Omental fat pad (tissue), 4 donors: ENCODE measurements at places on chromosomes 13 and 19.

GRCh38 chr13:77599351-77599750 is 63.8 kb downstream of the SCEL start:
- no peak for DNase-seq

DNA sequence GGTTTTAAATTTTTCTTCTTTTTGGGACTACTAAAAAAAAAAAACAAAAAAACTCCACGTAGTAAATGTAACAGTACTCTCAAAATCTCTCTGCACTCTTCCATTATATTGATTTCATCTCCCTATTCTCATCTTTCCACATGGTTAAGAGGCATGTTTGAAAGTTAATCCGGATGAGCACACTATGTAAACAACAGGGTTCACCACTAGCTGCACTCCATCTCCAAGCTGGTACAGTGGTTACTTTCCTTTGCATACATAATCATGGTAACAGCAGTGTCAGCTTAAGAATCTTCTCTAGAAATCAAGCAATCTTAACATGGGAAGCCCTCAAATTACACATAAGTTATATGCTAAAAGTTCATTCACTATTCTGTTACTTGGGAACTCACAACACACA is 92.6 kb downstream of the MIPEP start:
- no peak for DNase-seq

- DNase-seq: no peak
These were observed 792.0 kb downstream of the UQCRFS1 start for GRCh38 chr19:28420811-28421550.

DNA sequence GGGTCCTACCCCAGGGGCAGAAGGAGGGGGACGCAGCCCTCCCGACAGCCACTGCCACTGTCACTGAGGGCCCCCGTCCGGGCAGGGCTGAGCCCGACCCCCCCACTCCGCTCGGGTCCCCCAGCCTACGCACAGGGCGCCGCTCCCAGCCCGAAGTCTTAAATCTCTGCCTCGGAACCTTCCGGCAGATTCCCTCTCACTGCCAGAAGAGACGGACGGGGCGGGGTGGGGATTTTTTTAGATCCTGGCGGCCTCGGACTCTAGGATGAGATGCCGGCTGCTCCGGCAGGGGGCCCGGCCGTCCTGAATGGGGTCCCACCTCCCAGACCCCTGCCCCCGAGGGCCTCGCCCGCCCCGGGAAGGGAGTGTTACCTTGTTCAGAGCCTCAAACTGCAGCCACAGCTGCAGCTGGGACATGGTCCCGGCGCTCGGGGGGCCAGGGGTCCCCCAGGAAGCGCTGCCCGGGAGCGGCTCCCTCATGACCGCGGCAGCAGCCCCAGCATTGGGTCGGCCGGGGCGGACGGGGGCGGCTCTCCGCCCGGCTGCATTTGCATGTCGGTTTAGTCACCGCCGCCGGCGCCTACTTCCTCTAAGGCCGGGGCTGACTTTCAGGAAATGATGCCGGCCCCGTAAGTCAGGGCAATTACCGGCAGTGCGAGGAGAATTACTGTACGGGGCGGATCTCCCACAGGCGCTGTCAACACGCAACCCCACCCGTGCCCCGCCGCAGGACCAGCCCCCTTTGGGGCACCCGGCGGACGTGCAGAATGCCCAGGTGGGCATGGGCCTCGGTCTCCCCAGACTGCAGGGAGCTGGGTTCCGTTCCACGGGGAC is 28.1 kb downstream of the GPX4 start:
- DNase-seq: peak; percentile 85

DNA sequence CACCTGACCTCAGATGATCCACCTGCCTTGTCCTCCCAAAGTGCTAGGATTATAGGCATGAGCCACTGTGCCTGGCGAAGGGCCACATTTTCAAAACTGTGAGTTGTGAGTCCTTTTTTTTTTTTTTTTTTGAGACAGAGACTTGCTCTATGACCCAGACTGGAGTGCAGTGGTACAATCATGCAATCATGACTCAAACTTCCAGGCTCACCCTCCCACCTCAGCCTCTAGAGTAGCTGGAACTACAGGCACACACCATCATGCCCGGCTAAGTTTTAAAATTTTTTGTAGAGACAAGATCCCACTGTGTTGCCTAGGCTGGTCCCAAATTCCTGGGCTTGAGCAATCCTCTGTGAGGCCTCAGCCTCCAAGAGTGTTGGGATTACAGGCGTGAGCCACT is 3.8 kb upstream of the MYPOP start:
- DNase-seq: no peak

- DNase-seq: no peak
These were observed 195.2 kb downstream of the TSHZ3 start for GRCh38 chr19:31154021-31154420.

GRCh38 chr13:110261166-110262081 is 45.5 kb downstream of the COL4A1 start:
- DNase-seq: no peak

GRCh38 chr19:53871454-53871853 is 3.8 kb downstream of the MYADM start:
- no peak for DNase-seq

GRCh38 chr13:31790992-31791391 is 51.7 kb downstream of the RXFP2 start:
- DNase-seq: no peak

DNA sequence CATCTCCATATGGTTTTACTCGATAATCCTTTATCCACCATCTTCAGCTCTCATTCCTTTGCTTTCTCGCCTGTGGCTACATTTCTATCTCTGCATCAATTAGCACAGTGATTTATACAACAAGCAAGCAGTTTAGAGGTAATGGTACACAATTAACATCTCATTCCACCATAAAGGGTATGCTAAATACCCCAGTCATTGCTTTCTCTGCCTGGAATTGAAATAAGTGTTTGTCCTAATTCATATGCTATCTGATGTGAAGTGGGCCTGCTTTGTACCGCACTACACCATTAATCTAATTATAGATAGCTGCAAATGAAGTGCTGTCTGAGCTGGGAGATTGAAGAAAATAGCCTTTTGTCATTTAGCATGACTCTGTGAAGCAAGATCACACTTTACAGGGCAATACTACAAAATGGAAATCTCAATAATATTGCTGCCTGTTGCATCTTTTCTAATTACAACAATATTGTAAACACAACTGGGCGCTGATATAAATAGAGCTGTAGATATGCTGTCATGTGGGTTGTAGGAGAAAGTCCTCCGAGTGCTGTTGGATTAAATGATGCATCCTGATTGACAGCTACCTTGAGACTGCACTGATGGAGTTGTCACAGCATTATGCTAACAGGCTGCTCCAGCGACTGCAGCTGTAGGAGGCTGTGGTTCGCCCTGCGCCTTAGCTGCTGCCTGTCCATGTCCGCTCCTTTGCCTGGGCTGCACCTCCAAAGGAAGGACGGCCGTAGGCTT is 78.2 kb downstream of the GGACT start:
- DNase-seq: no peak

DNA sequence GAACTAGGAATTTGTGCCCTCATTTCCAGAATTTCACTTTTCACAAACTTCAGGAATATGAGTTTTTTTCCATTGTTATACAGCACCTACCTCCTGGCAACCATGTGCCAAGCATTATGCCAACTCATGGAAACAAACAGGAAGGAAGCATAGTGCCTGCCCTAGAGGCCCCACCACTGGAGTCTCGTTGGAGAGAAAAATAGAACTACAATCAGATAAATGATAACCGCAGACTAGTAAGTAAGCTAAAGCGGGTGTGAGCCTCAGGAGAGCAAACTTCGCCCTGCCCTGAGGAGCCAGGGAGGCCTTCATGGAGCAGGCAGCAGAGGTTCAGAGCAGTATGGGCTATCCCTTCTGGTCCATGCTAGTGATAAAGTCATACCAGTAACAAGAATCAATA is 75.9 kb downstream of the FRY start:
- no peak for DNase-seq

DNA sequence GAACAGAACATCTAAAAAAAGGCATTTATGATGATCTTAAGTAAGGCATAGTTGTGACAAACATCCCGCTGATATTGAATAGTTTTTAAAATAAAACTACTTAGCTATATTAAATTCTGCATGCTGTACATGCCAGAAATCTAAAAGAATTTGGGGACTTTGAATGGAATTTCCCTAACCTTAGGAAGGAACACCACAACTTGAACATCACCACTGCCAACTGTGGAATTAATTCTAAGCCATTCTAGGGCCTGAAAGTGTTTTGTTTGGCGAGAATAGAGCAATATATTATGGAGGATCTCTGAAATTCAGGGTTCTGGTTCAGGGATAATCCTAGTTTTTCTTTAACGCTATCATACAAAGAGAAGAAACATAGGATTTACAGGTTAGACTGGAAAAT is 17.8 kb upstream of the LATS2 start:
- DNase-seq: no peak

DNA sequence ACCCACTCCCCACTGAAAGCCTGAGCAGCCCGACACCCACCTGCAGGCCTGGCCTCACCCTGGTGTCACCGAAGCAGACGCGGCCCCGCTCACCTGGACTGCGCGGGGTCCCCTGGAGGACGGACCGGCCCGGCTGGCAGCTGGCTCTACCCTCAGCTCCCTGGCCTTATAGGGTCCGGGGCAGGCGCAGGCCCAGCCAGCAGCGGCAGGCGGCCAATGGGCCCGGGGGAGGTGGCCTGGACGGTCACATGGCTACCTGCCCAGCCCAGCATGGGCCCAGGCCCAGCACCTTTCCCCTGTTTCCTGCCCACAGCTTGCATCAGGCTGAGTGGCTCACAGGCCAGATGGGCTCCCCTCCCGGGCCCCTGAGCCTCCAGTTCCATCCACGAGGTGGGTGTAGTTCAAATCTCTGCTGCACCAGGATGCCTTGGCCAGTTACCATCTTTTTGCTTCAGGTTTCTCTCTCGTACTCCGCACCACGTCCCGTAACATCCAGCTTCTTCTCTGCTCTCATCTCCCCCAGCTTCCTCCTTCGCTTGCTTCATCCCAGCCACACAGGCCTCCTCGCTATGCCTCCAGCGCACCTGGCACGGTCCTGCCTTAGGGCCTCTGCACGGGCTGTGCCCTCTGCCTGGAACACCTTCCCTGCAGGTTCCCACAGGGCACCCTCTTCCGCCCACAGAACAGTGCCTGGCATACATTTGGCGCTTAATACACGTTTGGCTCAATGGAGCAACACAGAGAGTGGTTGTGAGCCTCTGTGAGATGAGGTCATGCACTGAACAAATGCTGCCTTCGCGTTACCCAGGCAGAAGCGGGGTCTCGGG is at the start of gene PLIN4:
Gene PLIN4 (minus strand): TSS at position 142 of the 827 bp plus-strand sequence. CDS start 214 bp downstream, outside the sequence.
- DNase-seq: no peak

- DNase-seq: no peak
These were observed 14.3 kb upstream of the FNDC3A start for GRCh38 chr13:48961379-48961778.

- DNase-seq: no peak
These were observed 181.0 kb upstream of the GPR12 start for GRCh38 chr13:26941345-26942174.

DNA sequence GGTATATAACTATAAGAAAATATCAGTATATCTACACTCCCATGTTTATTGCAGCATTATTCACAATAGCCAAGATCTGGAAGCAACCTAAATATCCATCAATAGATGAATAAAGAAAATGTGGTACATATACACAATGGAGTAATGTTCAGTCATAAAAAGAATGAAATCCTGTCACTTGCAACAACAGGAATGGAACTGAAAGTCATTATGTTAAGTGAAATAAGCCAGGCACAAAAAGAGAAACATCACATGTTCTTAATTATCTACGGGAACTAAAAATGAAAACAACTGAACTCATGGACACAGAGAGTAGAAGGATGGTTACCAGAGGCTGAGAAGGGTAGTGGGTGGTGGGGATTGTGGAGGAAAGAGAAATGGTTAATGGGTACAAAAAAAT is 665.2 kb downstream of the TBC1D4 start:
- DNase-seq: no peak

- no peak for DNase-seq
These were observed 198.8 kb downstream of the NBEA start for GRCh38 chr13:35140831-35141230.

DNA sequence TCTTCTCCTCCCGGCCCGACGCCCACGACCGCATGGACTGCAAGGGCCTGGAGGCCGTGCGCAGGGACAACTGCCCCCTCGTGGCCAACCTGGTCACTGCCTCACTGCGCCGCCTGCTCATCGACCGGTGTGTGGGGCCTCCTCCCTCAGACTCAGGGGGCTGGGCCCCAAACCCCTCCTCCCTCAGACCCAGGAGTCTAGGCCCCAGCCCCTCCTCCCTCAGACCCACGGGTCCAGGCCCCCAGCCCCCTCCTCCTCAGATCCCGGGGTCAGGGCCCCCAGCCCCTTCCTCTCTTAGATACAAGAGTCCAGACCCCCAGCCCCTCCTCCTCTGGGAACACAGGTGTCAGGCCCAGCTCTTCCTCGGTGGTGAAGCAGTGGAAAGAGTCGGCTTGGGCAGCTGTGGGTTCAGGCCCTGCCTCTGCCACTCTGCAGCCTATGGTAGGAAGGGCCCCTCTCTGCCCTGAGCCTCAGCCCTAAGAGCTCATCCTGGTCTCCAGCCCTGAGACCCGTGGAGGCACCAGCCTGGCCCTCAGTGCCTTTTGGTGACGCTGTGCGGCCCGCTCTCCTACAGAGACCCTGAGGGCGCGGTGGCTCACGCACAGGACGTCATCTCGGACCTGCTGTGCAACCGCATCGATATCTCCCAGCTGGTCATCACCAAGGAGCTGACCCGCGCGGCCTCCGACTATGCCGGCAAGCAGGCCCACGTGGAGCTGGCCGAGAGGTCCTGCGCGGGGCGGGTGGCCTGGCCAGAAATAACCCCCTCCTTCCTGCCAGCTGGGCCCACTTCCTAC is 3.7 kb upstream of the SPIB start:
- DNase-seq: peak; percentile 72

DNA sequence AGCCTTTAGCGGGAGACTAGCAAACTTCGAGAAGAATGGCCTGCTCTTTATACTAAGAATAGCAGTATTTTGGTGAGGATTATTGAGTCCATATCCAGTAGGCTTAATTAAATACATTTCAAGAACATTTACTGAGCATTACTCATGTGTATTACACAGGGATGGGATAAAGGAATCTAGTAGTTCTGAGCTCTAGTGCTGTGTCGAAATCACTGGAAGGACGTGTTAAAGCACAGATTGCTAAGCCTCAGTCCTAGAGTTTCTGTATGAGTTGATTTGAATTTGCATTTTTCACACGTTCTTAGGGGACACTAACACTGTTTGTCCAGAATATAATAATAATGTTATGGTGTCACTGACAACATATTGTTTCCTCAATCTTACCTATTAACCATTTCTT is 9.0 kb downstream of the ZNF302 start:
- DNase-seq: no peak

GRCh38 chr13:102870677-102871415 is 25.0 kb downstream of the ERCC5 start:
- no peak for DNase-seq

DNA sequence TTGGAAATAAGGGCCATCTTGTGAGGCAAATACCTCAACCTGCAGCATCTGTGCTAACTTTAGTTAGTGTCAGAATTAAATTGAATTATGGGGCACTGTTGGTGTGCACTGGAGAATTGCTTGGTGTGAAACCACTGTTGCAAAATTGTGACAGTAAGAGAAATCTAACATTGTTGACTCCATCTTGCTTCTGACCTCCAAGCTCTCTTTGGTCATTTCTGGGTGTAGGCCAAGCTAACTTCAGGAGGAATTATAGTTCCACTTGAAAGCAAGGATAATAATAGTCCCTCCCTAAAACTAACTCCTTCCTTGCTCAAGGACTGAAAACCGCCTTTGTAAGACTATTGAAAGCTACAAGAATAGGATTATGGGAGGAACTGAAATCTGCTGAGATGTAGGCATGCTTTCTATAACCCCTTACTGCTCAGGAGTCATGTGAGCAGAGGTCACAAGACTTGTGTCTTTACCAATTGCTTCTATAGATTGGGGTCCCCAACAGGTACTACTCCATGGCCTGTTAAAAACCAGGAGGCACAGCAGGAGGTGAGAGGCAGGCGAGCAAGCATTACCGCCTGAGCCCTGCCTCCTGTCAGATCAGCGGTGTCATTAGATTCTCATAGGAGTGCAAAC is 24.9 kb upstream of the GAS6 start:
- no peak for DNase-seq
